ENCODE measurements at places on chromosomes 2 and 18.

- no peak for DNase-seq
These were observed 777.6 kb upstream of the SOX11 start for GRCh38 chr2:4914551-4914950.

GRCh38 chr2:176121190-176122051 is 1.1 kb upstream of the HOXD9 start:
- DNase-seq: no peak

DNA sequence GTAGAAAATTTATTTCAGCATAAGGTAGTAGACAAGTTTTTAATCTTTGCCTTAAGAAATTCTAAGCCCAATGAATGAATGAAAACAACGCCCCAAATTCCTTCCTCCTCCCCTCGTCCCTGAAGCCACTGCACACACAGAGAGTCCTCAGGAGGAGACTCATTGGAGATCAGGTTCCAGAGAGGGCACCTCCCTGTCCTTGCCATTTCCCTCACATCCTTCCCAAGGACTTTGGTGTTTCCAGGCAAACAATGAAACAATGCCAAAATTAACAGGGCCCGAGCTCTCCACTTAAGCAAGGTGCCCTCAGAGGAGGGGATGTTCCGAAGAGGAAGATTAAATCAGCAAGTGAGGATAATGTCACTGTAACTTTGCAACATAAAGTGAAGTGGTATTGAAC is 240.7 kb downstream of the DCDC2C start:
- no peak for DNase-seq

DNA sequence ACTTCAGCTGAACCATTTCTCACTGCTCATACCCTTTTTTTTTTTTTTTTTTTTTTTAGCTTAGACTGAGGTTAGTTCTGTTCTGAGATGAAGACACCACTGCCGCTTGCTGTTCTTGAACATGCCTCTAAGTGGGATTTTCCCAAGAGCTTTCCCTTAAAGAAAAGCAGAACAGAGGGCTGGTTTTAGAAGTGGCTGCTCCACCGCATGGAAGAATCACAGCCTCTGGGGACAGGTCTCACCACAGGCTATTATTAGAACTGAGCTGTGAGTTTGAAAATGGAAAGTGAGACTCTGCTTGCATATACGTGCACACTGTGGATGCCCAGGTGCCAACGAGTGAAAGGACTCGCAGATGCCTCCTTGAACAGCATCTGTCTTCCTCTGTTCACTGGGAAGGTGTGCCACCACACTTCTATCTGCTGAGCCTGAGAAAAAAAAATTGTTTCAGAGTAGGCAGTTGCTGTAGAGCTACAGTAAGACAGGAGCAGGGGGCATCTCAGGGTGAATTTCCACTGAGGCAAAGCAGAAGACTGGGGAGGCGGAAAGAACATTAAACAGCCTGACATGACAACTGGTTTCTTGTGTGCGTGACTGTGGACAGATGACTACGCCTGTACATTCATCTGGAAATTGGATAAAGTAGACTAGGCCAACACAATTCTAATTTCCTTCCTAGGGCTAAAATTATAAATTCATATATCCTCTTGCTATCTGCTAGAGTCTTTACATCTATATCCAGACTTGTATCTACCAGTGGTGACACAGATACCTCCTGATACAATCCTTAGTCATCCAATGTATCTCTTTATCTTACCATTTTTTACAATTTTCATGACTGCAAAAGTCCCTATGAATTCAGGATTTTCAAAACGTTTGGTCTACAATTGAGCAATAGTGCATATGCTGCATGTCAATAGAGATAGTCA is 1045.7 kb upstream of the CELF4 start:
- no peak for DNase-seq

- no peak for DNase-seq
These were observed 37.7 kb downstream of the SESTD1 start for GRCh38 chr2:179226961-179227259.

- DNase-seq: no peak
These were observed 17.5 kb downstream of the C18orf63 start for GRCh38 chr18:74333091-74333490.

All from COR-L47 (cell line).